ENCODE measurements at places on chromosomes 5 and 9.

GRCh38 chr9:8802242-8802641 is 1002.7 kb upstream of the DMAC1 start:
- DNase-seq = no peak

- DNase-seq = no peak
Observed at GRCh38 chr5:138981586-138981985, 106.5 kb upstream of the LRRTM2 start.

DNA sequence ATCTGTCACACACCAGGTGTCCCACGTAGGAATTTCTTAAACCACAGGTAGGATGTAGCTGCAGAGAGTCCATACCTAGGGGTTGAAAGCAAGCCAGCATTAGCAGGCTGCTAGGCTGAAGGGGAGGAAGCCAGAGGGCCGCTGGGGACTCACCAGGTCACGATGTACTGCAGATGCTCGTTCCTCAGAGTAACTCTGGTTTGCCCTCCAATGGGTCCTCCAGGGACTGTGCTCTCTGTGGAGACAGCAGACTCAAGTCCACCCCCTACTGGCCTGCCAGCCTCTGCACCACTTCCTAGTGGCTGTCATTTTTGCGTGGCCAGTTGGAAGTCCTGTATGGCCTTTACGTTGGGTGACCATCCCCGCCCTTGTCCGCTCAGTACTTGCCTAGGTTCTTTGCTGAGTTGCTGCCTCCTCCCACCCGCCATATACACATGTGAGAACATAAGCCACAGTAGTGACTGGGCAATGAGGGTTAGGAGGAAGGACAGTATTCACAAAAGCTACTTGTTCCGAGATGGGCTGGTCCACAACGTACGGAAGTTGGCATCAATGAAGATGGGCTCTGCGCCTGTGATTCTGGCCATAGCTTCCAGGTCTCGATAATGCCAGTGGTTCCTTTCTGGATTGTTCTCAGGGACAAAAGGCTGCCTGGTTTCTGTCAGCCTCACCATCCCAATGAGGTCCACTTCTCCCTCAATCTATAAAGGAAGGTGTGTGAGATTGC is 4.1 kb downstream of the RPL7A start:
- peak; percentile 66 for DNase-seq

- DNase-seq = no peak
Observed at GRCh38 chr5:76701298-76701697, 14.6 kb upstream of the F2R start.

- no peak for DNase-seq
Observed at GRCh38 chr5:132405646-132406045, 36.1 kb downstream of the SLC22A5 start.

GRCh38 chr5:94329115-94329514 is 289.3 kb downstream of the KIAA0825 start:
- no peak for DNase-seq

DNA sequence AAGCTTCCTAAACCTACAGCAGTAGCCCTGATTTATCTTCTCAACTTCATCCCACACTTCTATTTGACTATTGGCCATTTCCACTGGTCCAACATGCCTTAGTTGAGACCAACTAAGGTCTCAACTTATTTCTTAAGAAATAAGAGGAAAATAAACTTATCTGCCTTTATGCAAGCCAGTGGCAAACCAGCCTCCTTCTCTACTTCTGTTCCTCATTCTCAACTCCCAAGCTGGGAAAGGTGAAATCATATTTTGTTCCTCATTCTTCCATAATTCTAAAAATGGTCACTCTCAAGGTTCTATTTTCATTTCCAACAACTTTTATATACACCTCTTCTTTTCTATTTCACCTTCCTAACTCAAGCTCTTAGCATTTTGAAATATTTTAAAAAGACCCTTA is 149.6 kb upstream of the C9orf72 start:
- no peak for DNase-seq

- DNase-seq = no peak
Observed at GRCh38 chr5:81393783-81394718, at the start of gene ACOT12. ACOT12 (minus strand) TSS chr5:81394134; CDS start chr5:81394114, 20 bp downstream.

DNA sequence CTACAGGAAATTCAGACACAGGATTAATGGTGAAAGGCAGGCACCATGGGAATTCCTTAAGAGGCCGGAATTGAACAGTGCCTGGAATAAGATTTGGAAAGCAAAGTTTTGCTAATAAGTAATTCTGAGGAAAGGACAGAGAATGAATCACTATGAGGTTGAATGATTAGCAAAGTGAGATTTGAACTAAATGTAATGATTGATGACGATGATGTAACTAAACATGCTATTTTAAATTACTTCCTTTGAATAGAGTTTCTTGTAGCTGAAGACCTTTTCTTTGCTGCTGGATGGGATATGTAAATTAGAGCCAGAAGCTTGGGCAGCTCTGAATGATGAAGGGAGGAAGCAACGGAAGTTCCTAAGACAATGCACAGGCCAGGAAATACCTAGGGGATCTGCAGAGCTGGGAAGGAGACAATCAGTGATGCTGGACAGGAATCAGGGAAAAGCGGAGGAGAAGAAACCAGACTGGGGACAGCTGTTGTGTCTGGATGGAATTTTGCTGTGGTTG is 482.0 kb downstream of the PSAT1 start:
- no peak for DNase-seq

GRCh38 chr9:107894572-107895261 is 405.1 kb upstream of the KLF4 start:
- DNase-seq = no peak

DNA sequence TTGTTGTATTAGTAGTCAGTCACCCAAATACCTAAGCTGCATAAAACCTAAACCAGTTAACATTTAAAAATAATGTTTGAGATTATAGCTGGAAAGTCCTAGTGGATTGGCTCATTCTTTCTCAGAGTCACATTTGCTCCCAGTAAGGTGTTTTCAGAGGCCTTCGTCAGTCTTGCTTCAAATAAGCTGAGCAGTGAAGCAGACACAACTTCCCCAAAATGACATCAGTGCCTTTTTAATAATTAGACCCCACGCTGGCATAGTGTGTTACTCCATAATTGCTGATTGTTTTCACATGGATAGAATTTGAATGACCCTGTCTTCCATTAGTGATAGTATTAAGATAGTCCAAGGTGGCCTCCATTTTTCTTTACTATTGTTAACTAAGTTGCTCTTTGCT is 245.8 kb downstream of the PJA2 start:
- DNase-seq = no peak

DNA sequence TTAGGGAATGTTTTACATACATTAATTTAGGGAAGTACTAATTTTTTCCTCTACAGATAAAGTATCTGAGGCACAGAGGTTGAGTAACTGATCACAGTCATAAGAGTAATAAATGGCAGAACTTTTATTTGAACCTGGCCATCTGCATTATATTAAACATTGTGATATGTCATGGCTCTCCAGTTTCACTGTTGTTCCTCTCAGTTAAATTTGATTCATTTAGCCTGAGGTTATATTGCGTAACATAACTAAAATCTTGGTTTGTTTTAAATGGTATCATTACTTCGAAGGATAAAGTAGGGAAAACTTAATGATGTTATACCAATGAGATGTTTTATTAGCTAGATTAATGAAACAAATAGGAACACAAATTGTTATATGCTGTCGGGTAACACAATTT is 284.4 kb downstream of the KDM4C start:
- no peak for DNase-seq

GRCh38 chr5:97854871-97855762 is 672.1 kb upstream of the RIOK2 start:
- DNase-seq = no peak

DNA sequence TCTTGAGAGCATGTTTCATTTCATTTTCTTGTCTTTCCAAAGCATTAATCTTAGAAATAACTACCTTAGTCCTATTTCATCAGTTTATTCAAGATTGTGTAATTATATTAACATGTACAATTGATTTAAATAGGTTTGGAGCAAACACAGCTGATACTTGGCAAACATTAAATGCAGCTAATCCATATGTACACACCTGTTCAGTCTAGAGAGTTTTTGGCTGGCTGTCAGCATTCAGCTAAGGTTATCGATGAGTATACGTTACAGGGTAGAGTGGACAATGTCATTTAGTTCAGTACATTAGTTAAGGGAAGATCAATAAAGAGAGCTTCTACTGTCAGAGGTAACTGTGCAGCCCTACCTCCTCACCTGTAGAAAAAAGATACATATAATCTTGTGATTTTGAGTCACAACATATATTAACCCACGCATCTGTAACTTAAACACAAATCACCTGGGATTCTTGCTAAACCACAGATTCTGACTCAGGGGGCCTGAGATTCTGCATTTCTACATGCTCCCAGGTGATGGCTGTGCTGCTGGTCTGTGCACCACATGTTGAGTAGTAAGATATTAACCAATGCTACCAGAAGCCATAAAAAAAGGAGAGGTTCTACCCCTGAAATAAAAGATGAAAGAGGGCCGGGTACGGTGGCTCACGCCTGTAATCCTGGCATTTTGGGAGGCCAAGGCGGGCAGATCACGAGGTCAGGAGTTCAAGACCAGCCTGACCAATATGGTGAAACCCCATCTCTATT is 34.1 kb upstream of the PCA3 start:
- DNase-seq = no peak

GRCh38 chr5:173643964-173644363 is 27.5 kb upstream of the BOD1 start:
- DNase-seq = no peak

GRCh38 chr9:123424131-123424530 is 68.1 kb downstream of the CRB2 start:
- DNase-seq = no peak

GRCh38 chr9:136950656-136951276 is 1.3 kb upstream of the LCN12 start:
- no peak for DNase-seq

GRCh38 chr5:75472973-75473372 is 38.5 kb downstream of the CERT1 start:
- no peak for DNase-seq

- DNase-seq = peak; percentile 72
Observed at GRCh38 chr5:157029457-157029856, 29.5 kb downstream of the HAVCR1 start.

DNA sequence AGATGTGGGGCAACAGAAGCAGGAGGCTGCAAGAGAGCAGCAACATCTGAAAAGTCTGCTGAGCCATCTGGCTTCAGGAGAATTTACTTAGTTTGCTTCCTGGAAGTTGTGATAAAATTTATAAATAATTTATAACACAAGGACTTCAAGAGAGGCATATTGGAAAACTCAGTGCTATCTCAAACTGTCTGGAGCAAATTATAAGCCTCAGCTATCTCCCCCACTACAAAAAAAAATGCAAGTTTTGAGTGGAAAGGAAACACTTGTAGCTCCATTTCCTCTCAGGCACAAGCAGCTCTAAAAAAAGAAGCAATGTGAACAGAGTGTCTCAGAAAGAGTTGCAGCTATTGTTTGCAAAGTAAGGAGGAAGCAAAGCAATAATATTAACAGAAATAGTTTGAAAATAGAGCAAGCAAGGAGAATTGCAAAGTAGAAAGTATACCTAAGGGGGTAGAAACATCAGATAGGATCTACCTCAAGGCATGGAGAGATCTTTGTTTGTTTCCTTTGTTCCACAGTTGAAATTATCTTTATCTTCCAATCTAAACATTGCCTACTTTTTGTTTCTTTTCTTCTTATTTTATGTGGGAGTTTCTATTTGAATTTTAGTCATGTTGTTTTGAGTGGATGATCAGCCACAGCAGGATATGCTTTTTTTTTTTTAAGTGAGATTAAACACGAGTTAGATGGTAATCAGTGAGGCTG is 55.9 kb upstream of the IL6ST start:
- peak; percentile 72 for DNase-seq

DNA sequence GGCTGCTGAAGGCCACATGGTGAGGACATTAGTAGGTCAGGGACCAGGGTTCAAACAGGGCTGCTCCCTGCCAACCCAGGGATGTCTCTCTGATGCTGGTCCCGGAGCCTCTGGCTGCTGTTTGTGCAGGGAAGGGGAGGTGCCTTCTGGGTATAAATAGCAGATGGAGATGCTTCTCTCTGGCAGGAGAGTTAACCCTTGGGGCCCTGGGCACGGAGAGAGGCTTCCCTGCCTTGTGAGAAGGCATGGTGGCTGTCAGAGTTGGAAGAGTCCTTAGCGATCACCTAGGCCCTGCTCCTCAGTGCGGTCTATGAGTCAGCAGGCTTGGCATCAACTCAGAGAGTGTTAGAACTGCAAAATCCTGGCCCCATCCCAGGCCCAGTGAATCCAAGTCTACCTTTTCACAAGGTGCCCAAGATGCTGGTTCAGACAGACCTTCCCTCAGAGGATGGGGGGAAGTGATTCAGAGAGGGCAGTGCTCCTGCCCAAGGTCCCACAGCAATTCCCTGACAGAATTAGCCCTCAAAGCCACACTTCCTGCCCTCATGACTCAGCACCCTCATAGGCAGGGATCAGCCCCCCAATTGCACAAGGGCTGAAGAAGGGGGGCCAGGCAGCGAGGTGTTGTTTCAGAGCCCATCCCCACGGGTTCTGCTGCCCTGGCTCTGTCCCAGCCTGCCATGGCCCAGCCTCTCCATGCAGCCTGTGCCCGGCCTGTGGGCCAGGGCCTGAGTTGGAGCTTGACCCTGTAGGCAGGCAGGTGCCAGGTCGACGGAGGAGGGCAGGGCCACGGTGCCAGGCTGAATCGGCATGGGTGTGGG is 25.6 kb downstream of the CAMK2A start:
- no peak for DNase-seq

DNA sequence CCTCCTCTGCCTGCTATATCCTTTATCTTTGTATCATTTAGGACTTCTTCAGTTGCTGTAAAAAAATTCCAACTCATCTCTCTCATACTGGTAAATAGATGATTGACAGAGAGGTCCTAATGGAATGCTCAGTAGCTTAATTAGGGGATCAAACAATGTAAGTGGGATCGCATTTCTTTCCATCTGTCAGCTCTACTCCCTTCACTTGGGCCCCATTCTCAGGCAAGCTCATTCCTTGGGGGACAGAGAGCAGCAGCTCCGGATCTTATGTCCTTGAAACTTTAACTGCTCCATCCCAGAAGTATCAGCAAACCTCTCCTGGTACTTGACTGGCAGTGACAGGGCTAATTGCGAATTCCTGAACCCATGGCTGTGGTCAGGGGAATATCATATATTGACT is 146.7 kb downstream of the YTHDC2 start:
- no peak for DNase-seq

DNA sequence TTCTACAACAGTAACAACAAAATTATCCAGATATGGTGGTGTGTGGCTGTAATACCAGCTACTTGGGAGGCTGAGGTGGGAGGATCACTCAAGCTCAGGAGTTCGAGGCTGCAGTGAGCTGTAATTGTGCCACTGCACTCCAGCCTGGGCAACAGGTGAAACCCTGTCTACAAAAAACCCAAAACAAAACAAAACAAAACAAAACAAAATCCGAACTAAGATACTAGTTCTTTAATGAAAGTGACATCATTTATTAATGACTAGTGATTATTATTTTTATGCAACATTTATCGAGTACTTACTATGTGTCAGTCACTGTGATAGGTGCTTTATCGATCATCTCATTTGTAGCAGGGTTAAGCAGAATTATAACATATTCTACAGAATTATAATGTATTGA is 196.9 kb upstream of the GDNF start:
- DNase-seq = no peak

DNA sequence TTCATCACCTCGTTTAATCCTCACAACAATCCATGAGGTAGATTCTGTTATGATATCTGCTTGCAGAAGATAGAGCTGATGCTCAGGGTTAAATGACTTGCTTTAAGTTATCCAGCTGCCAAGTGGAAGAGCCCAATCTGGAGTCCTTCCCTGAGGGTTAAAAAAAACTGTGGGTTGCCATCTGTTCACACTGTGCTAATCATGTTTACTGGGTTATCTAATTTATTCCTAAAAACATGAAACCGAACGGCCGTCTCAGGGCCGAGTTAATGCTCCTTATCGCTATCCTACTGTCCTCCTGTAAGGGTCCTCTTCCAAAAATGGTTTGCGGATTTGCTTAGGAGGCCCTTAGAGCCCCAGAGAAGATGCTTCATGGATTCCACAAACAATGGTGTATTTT is 153.3 kb downstream of the YIPF5 start:
- no peak for DNase-seq

GRCh38 chr5:175457466-175457865 is 13.5 kb upstream of the DRD1 start:
- DNase-seq = peak; percentile 71

All from MM.1S (cell line).